ENCODE measurements at places on chromosomes 3 and 15. TPM values are rescaled to one million over a fixed set of nuclear protein-coding genes. Genes with fewer than 3 reads are reported as not detected.

AMT gene
- polyA plus RNA-seq: 43.8 TPM

SLC28A2 gene
- 0.76 TPM for polyA plus RNA-seq

COPB2 gene
- polyA plus RNA-seq: 143 TPM

CFAP100 gene
- 0.46 TPM for polyA plus RNA-seq

- no peak for DNase-seq
Observed at GRCh38 chr15:87118435-87118834, 1038.8 kb downstream of the AGBL1 start.

DNA sequence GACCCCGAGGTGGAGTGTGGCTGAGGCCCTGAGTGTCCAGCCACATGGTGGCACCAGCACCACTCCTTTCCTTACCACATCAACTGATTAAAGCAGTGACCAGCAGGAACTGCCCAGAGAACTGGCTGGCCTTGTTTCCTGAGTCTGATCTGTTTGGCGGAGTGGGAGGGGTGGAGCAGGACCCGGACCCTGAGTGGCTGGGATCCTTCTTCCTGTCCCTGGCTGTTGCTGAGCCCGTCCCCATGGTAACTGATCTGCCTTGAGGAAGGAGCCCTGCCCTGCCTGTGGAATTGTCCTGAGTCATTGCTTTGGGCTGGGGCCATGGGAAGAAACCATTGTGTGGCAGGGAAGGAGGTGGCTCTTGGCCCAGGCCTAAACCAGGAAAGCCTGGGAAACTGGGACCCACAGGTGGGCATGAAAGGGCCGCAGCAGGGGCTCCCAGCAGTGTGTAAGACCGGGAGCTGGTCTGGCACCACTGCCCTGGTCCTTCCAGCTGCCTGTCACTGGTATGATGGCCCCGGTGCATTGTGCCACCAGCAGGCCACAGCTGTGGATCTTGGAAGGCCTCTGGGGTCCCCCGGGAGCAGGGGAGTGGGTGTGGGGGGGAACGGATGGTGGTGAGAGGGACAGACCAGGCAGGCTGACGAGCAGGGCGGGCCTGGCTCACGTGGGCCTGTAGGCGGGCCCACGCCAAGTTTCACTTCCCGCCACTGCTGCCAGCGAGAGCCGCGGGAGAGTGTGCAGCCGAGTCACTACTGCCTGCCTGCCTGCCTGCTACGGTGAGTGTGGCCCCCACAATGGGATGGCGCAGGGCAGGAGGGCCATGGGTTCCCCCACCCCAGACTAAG, 19.2 kb downstream of the ATRIP start:
- DNase-seq: peak; percentile 95

- DNase-seq: no peak
Observed at GRCh38 chr15:28100516-28101195, 1.5 kb upstream of the OCA2 start.

GRCh38 chr15:32721596-32721995, 3.8 kb downstream of the GREM1 start:
- no peak for DNase-seq

GRCh38 chr3:185658504-185658912, 72.4 kb downstream of the SENP2 start:
- no peak for DNase-seq

- no peak for DNase-seq
Observed at GRCh38 chr3:53224536-53224935, 31.3 kb downstream of the TKT start.

- DNase-seq: no peak
Observed at GRCh38 chr3:181839039-181839915, 127.6 kb downstream of the SOX2 start.
